ENCODE measurements at places on chromosomes 3 and 15.

- DNase-seq, result no peak
Observed at GRCh38 chr15:80568298-80568697, 126.8 kb upstream of the ABHD17C start.

- DNase-seq, result no peak
Observed at GRCh38 chr3:43388915-43389314, 102.6 kb downstream of the SNRK start.

GRCh38 chr3:53180305-53181023 lies 19.5 kb downstream of the PRKCD start:
- DNase-seq, result no peak

- no peak for DNase-seq
Observed at GRCh38 chr15:65377105-65377975, 462 bp downstream of the IGDCC3 start.

GRCh38 chr15:85910834-85911233 lies 116.1 kb upstream of the KLHL25 start:
- DNase-seq, result no peak

DNA sequence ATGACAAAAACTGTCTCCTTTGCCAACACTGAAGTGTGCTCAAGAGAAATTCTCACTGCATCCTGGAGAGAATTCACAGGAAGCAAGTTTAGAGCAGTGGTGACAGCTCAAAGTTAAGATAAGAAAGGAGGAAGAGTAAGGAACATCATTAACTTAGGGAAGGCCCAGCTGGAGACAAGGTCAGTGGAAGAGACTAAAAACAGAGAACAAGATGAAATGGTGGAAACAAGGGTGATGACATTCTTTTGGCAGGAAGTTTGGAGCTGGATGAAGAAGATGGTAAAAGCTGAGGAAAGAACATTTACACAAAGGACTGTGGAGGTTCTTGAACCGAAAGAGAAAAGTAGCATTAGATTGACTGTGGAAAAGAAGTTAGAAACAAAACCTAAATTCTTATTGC lies 6.7 kb upstream of the SUCLG2 start:
- no peak for DNase-seq

DNA sequence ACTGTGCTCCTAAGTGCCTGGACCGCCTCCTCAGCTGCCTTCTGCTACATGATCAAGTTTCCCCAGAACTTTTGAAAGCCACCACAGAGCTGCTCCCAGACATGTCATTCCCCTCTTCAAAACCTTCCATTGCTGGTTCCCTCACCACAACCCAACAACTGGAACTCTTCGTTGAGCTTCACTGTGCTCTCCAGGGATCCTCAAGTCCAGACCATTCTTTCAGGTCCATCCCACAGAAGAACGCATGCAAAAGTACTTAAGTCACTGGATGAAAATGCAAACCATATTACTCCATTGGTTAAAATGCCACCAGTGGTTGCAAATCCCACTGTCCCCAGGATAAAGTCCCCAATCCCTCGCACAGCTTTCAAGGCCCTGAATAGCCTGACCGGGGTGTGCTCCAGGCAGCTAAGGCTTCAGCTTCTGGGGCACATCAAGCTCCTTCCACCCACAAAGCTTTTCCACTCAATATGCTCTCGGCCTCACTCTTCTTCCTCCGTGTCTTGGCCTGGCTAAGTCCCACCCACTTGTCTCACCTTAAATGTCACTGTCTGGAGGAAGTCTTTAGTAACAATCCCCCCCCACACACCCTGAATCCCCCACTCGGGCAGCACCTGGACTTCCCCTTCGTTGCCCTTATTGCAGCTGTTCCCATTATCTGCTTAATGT lies 84.8 kb downstream of the XXYLT1 start:
- DNase-seq, result no peak

Measured in effector memory CD8-positive, alpha-beta T cell (primary cell).